Thoracic aorta (tissue), 2 donors: ENCODE measurements at places on chromosomes 5 and 9. TPM values are rescaled to one million over a fixed set of nuclear protein-coding genes. Genes with fewer than 3 reads are reported as not detected.

C9orf153 gene
- total RNA-seq, result 0.68 TPM

- no peak for DNase-seq
- no peak overlapping the region for H3K27ac ChIP-seq
- no peak overlapping the region for H3K4me3 ChIP-seq
- H3K4me1 ChIP-seq, result no peaks in the 10 kb centered on the region
These were observed 104.8 kb downstream of the PAX5 start for GRCh38 chr9:36929350-36929675.

CSNK1G3 gene
- 18.4 TPM for total RNA-seq

TERT gene
- not detected for total RNA-seq

GRCh38 chr5:1312993-1313833 is 18.3 kb upstream of the TERT start:
- H3K4me3 ChIP-seq, result no peak overlapping the region
- H3K27me3 ChIP-seq, result no peaks in the 10 kb centered on the region
- no peak for DNase-seq
- H3K27ac ChIP-seq, result no peak overlapping the region
- peaks cover 4% of the 10 kb centered on the region for H3K36me3 ChIP-seq

XRCC4 gene
- total RNA-seq, result 7.8 TPM

DNA sequence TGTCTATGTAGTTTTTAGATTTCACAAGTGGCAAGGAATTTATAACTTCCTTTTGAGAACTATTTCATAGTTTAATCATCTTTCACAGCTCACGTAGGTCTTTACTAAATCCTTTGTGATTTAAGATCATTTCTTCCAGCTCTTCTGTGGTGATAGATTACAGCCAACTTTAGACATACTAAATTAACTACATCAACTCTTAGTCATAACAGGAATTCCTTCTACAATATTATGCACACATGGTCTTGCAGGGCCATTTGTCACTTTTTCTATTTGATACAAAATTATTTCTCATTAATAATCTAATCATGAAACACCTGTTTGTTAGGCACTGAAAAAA is 208.4 kb downstream of the PDE4D start:
- no peaks in the 10 kb centered on the region for H3K27me3 ChIP-seq
- H3K4me3 ChIP-seq, result no peak overlapping the region
- H3K27ac ChIP-seq, result no peak overlapping the region
- DNase-seq, result no peak

CXCL14 gene
- total RNA-seq, result 28.7 TPM

PIP5KL1 gene
- 8.8 TPM for total RNA-seq

DNA sequence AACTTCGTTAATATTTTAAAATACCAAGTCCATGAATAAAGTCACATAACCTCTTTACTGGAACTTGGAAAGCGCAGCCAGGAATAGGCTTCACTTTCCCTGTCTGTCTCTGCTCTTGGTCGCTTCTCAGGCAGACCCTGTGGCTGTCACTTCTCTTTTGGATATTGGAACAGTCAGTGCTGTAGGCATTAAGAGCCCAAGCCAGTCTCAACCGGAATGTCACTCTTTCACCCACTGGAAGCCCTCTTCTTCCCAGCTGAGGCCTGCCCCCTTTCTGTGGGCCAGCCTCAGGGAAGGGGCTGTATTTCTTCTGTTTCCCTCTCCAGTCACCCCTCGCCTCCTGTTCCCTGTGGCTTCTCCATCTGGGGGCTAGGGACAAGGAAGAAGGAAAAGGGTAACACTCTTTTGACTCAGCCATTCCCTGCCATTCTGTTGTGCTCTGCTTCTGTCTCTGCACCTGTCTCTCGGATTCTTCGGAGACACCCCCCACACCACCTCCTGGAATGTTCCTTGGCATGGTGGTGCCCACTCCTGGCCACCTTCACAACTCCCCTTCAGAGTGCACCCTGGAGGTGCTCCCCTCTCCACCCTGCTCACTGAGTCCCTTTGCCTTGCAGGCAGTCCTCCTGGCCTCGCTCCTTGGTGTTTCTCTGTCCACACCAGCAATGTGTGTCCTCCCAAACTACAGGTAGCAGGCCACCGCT is 103.4 kb downstream of the TRIO start:
- H3K4me3 ChIP-seq, result no peak overlapping the region
- DNase-seq, result no peak
- no peak overlapping the region for H3K27ac ChIP-seq
- peaks cover 76% of the 10 kb centered on the region for H3K4me1 ChIP-seq
- no peaks in the 10 kb centered on the region for H3K27me3 ChIP-seq

DNA sequence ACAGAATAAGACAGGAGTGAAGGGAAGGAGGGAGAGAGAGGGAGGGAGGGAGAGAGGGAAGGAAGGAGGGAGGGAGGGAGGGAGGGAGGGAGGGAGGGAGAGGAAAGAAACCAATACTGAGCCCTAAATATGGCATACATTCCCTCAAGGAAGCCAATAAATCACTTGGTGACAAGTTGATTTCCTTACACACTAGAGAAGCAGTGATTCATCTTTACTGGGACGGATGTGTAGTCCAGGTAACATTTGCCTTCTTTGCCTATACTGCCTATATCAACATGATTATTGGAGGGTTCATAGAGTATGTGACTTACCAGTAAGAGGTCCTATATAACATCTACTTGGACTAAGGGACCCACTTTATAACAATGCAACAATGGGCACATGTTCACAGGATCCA is 83.2 kb downstream of the TRIM36 start:
- H3K27me3 ChIP-seq, result no peaks in the 10 kb centered on the region
- H3K4me1 ChIP-seq, result no peaks in the 10 kb centered on the region
- H3K36me3 ChIP-seq, result no peaks in the 10 kb centered on the region
- no peak overlapping the region for H3K4me3 ChIP-seq
- no peak for DNase-seq

DNA sequence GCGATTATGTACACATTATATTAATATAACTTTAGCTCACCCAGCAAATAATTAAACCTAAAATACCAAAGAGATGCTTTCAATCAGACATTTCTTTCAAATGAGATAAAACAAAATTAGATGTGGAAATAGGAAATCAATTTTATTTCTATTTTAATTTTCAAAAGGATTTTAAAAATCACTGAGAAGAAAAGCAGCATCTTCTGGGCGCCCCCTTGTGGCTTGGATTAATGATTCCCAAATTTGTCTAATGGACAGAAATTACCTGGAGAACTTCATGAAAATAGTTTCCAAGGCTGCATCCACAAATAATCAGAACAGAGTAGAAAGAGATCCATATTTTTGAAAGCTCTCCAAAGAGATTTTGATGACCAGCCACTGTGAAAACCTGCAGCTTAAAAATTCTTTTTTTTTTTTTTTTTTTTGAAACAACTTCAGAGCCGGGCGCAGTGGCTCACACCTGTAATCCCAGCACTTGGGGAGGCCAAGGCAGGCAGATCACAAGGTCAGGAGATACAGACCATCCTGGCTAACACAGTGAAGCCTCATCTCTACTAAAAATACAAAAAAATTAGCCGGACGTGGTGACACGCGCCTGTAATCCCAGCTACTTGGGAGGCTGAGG is 50.9 kb upstream of the CEMIP2 start:
- H3K4me1 ChIP-seq, result peaks cover 5% of the 10 kb centered on the region
- no peaks in the 10 kb centered on the region for H3K36me3 ChIP-seq
- no peaks in the 10 kb centered on the region for H3K27me3 ChIP-seq
- no peak for DNase-seq
- no peak overlapping the region for H3K27ac ChIP-seq

DNA sequence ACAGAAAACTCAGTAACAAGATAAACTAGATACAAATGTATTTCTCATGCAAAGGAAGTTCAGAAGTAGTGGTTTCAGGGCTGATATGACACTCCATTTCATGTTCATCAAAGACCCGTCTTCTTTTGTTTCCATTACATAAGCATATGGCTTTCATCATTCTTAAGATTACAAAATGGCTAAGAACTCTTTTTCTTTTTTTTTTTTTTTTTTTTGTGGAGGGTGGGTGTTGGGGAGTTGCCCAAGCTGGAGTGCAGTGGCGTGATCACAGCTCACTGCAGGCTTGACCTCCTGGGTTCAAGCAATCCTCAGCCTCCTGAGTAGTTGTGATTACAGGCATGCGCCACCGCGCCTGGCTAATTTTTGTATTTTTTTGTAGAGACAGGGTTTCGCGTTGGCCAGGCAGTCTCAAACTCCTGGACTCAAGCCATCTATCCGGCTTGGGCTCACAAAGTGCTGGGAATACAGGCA is 22.0 kb upstream of the PTBP3 start:
- H3K4me3 ChIP-seq, result no peak overlapping the region
- no peaks in the 10 kb centered on the region for H3K36me3 ChIP-seq
- no peaks in the 10 kb centered on the region for H3K4me1 ChIP-seq
- DNase-seq, result no peak

CATSPER3 gene
- total RNA-seq, result not detected

DNA sequence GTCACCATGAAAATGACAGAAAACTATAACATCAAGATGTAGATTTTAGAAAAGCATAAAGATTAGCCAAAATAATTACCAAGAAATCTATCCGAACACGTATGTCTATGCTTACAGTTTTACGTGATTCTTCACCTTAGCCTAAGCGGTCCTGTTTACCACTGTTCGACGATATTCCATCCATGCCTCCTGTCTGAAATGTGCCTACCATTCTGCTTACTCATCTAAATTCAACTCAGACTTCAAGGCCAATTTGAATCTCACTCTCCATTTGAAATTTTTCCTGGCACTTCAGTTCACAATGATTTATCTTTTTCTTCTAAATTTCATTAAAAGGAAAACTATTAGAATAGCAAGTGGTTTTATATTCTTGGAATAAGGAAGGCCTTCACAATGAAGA is 15.4 kb downstream of the ZDHHC21 start:
- no peaks in the 10 kb centered on the region for H3K4me1 ChIP-seq
- H3K27ac ChIP-seq, result no peak overlapping the region
- H3K36me3 ChIP-seq, result no peaks in the 10 kb centered on the region
- DNase-seq, result no peak
- H3K4me3 ChIP-seq, result no peak overlapping the region

DNA sequence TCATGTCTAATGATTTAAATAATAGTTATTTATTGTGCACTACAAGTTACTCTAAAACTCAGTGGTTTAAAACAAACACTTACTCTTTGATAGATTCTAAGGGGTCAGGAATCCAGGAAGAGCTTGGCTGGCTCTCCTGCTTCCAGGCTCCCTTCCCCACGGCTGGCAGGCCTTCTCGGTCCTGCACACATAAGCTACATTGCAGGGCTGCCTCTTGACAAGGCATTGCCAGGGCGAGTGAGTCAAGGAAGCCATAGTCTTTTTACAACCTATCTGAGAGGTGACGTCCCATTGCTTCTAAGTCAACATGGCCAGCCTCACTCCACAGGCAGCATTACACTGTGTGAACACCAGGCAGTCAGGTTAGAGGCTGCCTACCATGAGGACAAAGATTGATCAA is 119.8 kb downstream of the AUH start:
- H3K27me3 ChIP-seq, result no peaks in the 10 kb centered on the region
- H3K4me1 ChIP-seq, result no peaks in the 10 kb centered on the region
- H3K36me3 ChIP-seq, result no peaks in the 10 kb centered on the region
- H3K27ac ChIP-seq, result no peak overlapping the region

CDH10 gene
- total RNA-seq, result 0.35 TPM

- DNase-seq, result no peak
- no peak overlapping the region for H3K27ac ChIP-seq
- no peaks in the 10 kb centered on the region for H3K36me3 ChIP-seq
- no peaks in the 10 kb centered on the region for H3K4me1 ChIP-seq
- H3K27me3 ChIP-seq, result no peaks in the 10 kb centered on the region
- no peak overlapping the region for H3K4me3 ChIP-seq
These were observed 162.0 kb upstream of the SNX2 start for GRCh38 chr5:122612901-122613300.

DNA sequence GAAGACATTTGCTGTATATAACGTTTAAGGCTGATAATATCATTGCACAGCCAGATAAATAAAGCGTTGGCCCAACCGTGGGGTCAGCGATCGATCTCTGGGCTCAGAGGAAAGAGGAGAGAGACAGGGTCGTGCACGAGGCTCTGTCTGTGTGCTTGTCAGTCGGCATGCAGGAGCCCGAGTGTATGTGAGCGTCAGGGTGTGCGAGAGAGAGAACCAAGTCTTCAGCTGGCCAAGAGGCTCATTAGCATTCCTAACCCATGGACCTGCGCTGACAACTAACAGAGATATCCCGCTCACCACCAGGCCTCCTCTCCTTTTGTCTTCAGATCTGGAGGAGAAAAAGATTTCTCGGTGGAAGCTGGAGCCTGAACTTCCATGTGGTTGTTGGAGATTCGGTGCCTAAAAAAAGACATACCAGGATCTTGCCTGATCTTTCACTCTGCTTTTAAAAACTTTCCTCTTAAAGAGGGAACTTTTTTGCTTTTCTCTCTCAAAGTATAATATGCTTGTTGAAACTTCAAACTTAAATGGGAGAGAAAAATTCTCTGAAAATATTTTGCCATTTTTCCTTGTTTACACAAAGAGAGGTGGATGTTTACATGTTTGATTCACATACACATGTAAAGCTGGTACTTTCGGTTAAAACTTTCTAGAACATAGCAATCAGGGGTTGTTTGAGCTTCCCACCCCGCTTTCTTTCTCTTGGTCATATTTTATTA is 16.5 kb downstream of the NR2F1 start:
- no peak for DNase-seq
- H3K36me3 ChIP-seq, result no peaks in the 10 kb centered on the region
- no peak overlapping the region for H3K27ac ChIP-seq
- peaks cover 9% of the 10 kb centered on the region for H3K4me1 ChIP-seq
- H3K27me3 ChIP-seq, result peaks cover 50% of the 10 kb centered on the region

FBXO38 gene
- 33.7 TPM for total RNA-seq

- H3K36me3 ChIP-seq, result no peaks in the 10 kb centered on the region
- no peak overlapping the region for H3K4me3 ChIP-seq
- peaks cover 36% of the 10 kb centered on the region for H3K4me1 ChIP-seq
- no peak overlapping the region for H3K27ac ChIP-seq
- H3K27me3 ChIP-seq, result no peaks in the 10 kb centered on the region
These were observed 19.2 kb downstream of the TNPO1 start for GRCh38 chr5:72835633-72836032.

ZNF484 gene
- 13.9 TPM for total RNA-seq

LSM11 gene
- total RNA-seq, result 5.3 TPM

DNA sequence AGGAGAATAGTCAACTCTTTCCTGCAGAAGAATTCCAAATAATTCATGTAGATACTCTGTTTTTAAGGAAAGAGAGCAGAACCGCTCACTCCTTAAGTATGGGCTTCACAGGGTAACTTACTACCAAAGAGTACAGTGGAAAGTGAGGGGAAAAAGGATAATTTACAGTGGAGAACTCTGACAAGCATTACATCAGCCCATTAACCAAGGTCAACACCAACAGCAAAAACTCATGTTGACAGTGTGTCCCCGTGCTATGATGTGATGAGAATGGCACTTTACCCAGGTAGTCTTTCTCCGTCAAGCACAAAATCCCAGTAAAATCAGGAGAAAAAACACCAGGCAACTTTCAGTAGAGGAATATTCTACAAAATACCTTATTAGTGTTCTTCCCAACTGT is 104.3 kb downstream of the ADCY2 start:
- H3K4me3 ChIP-seq, result no peak overlapping the region
- peaks cover 1% of the 10 kb centered on the region for H3K4me1 ChIP-seq
- H3K36me3 ChIP-seq, result no peaks in the 10 kb centered on the region
- H3K27ac ChIP-seq, result no peak overlapping the region
